ENCODE measurements at places on chromosomes 2 and 18. TPM values are rescaled to one million over a fixed set of nuclear protein-coding genes. Genes with fewer than 3 reads are reported as not detected.

The NYAP2 gene
- not detected for total RNA-seq

The UGT1A5 gene
- not detected for total RNA-seq

The HTRA2 gene
- 36.4 TPM for total RNA-seq

The CREG2 gene
- 0.34 TPM for total RNA-seq

The C2orf15 gene
- total RNA-seq, result not detected

The NDUFS1 gene
- total RNA-seq, result 120 TPM

The TRIM43 gene
- not detected for total RNA-seq

The VIT gene
- not detected for total RNA-seq

The ANKZF1 gene
- total RNA-seq, result 21.7 TPM

The DLGAP1 gene
- total RNA-seq, result 0.34 TPM

The PSD4 gene
- 8.4 TPM for total RNA-seq

The RBM44 gene
- under 0.01 TPM for total RNA-seq

The ACTR3 gene
- 157 TPM for total RNA-seq

The CCBE1 gene
- total RNA-seq, result 52.3 TPM

The MORN2 gene
- total RNA-seq, result 27.9 TPM

The SLC5A7 gene
- not detected for total RNA-seq

The WDR54 gene
- 76.0 TPM for total RNA-seq

The NCKAP1 gene
- total RNA-seq, result 59.6 TPM

The MAP2 gene
- 4.9 TPM for total RNA-seq

The RFX8 gene
- total RNA-seq, result 4.2 TPM

The DLX1 gene
- total RNA-seq, result not detected

The NTSR2 gene
- total RNA-seq, result not detected

The KCNJ3 gene
- total RNA-seq, result not detected

The ABCB11 gene
- total RNA-seq, result not detected

The ANKRD30B gene
- not detected for total RNA-seq

The POU3F3 gene
- under 0.01 TPM for total RNA-seq

The CRYGC gene
- total RNA-seq, result not detected

Data from bronchus fibroblast of lung (primary cell).